A673 (cell line): ENCODE measurements at places on chromosomes 6 and 20. TPM values are rescaled to one million over a fixed set of nuclear protein-coding genes. Genes with fewer than 3 reads are reported as not detected.

DNA sequence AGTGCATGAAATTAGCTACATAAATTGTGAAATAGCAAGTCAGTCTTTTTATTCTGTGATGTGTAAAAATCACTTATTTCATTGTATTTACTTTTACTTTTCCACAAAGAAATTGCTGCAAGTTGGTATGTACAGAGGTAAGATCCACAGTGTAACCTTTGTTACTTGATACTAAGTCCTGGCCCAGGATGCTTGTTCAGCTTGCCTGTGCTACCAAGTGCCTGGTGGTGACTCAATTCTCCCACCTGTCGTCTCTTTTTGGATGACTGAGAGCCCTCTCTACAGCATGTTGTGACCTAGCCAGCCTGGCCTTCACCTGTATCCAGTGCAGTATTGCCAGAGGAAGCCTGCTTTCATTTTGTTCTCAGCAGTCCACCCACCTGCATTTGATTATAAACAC lies 54.9 kb downstream of the ANKRD6 start:
- no peak for DNase-seq
- no peak overlapping the region for H3K4me3 ChIP-seq
- H3K36me3 ChIP-seq, result no peaks in the 10 kb centered on the region
- H3K4me1 ChIP-seq, result no peaks in the 10 kb centered on the region
- no peak overlapping the region for H3K27ac ChIP-seq
- H3K27me3 ChIP-seq, result no peaks in the 10 kb centered on the region

DNA sequence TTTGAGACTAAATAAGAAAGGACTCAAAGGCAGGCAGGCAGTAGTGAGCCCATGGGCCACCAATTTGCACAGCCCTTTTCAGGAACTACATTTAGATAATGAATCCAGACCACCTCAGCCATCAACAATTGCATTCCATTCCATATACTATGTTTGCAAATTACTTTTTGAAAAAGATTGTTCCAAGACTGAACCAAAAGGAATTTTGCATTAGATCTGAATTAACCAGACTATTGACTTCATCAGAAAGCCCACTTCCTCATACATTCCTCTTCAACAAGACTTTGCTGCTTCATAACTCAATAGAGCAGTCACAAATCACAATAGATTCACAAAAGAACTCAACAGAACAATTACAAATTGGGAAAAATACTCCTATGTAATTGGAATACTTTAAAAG lies 229.1 kb downstream of the SIM1 start:
- no peak for DNase-seq
- H3K27ac ChIP-seq, result no peak overlapping the region
- H3K36me3 ChIP-seq, result no peaks in the 10 kb centered on the region

- no peaks in the 10 kb centered on the region for H3K4me1 ChIP-seq
- H3K27me3 ChIP-seq, result no peaks in the 10 kb centered on the region
- no peak overlapping the region for H3K27ac ChIP-seq
- no peak overlapping the region for H3K4me3 ChIP-seq
- no peak for DNase-seq
Measured at GRCh38 chr6:155247618-155248007, 16.2 kb upstream of the CLDN20 start.

GPSM3 gene
- 4.8 and 6.0 TPM in 2 replicates for total RNA-seq

TRIM31 gene
- total RNA-seq, result not detected in 2 replicates

MEP1A gene
- not detected in 2 replicates for total RNA-seq
